ENCODE measurements at places on chromosomes 1 and 21.

GRCh38 chr1:87404296-87404695, 75.6 kb downstream of the LMO4 start:
- no peak for DNase-seq

DNA sequence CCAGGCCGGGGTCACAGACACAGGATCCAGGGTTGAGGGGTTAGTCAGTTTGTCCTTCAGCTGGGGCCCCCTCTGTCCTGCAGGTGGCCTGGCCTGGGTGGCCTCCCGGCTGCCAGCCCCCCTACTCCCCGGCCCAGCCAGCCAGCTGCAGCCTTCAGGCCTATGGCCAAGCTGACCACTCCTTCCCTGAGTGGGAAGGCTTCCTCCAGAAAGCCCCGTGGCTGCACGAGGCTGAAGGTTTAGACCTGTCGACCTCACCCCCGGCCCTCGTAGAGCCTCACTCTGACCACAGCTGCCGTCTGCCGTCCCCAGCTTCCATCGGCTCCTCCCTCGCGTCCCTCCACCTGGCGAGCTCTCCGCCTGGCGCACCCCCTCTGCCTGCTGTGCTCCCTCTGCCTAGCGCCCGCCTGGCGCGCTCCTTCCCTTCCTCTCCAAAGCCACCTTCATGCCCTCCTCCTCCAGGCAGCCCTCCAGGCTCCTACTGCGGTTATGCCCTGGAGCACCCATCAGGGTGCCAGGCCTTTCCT, 9.6 kb downstream of the TTLL10 start:
- DNase-seq: no peak

GRCh38 chr21:34794686-34795085, 125.9 kb downstream of the CLIC6 start:
- no peak for DNase-seq

- no peak for DNase-seq
Observed at GRCh38 chr1:44089371-44090048, 29.1 kb upstream of the KLF17 start.

DNA sequence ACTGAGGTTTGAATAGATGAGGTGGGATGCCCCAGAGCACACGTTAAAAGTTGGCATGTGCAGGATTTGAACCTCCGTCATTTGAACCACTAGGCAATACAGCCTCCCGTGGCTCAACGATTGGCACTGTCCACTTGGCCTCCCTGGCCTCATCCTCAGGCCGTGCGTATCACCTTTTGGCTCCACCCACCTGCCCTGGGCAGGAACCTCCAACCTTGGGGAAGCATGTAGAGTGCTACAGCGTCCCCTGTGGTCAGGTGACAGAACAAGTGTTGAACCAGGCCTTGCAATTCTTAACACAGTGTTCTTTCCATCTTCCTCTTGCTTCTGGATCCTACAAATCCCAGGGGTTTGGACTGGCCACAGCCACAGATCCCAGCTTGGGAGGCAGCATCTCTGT, 112.6 kb downstream of the PAX7 start:
- no peak for DNase-seq

GRCh38 chr21:42582787-42583476, 69.3 kb downstream of the SLC37A1 start:
- DNase-seq: no peak

- no peak for DNase-seq
Observed at GRCh38 chr1:49208712-49209111, 432.0 kb upstream of the BEND5 start.

GRCh38 chr1:38775175-38775845, 84.3 kb downstream of the RRAGC start:
- no peak for DNase-seq

- no peak for DNase-seq
Observed at GRCh38 chr1:35675773-35676172, 34.4 kb upstream of the PSMB2 start.

GRCh38 chr1:17878837-17879236, 123.7 kb downstream of the ACTL8 start:
- DNase-seq: no peak

GRCh38 chr1:110336300-110337039, 2.7 kb upstream of the RBM15 start:
- no peak for DNase-seq

DNA sequence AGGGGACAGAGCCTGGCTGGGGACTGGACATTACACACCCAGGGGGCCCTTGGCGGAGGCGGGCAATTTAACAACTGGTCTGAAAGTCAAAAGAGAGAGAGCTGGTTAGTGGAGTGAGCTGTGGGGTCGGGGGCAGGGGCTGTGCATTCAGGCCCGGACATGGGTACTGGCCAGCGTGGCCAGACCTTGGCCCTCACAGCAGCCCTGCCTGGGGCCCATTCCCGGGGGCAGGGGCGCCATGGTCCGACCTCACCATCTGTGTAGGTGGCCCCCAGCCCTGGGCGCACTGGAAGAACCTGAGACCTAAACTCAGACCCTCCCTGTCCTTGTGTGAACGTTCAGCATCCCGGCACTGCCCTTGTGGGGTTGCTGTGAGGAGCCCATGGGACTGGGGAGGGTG, 5.0 kb downstream of the CLDN19 start:
- DNase-seq: no peak

- no peak for DNase-seq
Observed at GRCh38 chr1:13617108-13617507, 33.5 kb downstream of the PDPN start.

DNA sequence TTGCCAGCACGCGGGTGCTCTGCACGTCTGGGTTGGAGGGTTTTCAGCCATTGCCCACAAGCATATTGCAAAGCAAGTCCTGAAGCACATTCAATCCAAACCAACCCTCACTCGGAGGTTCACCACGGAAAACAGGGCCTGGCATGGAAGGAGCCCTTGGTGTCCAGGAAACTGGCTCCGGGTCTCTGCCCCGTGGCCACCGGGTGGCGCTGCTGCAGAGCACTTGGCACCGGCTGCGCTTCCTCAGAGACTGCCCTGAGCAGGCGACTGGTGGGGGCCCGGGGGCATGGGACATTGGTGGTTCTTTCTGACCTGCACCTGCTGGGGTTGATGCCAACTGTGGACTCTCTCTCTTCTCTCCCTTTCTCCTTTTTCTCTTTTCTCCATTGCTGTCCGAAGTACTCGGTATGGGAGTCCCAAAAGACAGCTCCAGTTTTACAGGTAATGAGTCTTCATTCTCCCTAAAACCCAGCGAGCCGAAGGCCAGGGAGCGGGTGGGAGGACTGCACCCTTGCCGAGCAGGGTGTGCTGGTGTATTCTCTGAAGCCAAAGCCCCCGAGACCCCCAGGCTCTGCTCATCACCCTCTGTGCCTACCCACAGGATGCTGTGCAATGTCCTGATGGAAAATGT, 4.1 kb upstream of the KCNAB2 start:
- DNase-seq: no peak

GRCh38 chr1:159204161-159205141, at the start of gene ACKR1:
ACKR1 (plus strand) TSS chr1:159204875; CDS start chr1:159204960, 85 bp downstream.
- DNase-seq: no peak

DNA sequence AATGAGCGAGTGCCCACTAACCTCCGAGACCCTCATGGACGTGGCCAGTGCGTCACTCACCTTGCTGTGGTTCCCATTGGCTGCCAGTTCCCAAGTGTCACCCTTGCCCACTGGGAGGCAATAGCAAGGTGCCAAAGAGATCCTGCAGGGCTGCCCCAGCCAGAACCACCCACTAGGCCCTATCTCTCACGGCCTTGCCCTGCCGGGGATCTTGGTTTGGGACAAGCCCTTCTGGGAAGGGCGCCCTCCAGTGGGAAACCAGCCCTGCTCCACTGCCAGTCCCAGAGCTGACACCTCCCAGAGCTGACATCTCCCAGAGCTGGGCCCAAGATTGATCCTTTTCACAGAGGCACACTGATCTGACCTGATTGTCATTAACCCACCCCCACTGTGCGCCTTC, 2.1 kb upstream of the SELENON start:
- no peak for DNase-seq

DNA sequence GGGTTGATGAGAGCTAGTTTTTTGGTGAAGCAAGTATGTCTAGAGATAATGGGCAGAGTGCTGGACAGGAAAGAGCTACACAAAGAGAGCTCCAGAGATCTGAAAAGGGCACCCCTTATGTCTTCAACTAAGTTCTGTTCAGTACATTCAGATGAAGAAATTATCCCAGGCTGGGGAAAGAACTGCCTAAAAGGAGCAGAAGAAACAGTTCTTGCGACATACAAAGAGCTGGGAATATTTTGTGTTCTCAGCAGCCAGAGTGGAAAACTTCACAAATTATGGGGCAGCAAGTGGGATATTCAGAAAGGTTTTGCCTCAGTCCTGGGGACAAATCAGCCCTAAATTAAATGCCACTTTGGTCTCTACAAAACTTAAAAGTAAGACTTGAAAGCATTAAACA, 17.4 kb upstream of the CCN1 start:
- no peak for DNase-seq

- no peak for DNase-seq
Observed at GRCh38 chr1:177230228-177231016, 59.7 kb downstream of the BRINP2 start.

DNA sequence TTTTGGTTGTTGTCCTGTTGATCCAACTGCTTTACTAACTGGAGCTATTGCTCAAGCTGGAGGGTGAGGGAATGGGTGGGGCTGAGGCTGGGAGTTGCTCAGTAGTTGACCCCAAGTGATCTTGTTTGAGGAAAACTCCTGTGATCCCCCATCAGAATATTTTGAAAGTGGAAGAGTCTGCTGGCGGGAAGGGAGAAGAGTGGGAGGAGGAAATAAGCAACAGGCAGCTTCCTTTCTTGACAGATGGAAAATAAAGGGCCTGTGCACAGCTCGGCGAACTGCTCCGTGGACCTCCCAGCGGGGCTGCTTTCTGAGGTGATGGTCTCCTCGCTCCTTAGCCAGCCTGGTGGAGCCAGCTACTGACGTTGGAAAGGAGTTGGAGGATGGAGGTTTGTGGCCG, 199.1 kb upstream of the LMO4 start:
- no peak for DNase-seq

DNA sequence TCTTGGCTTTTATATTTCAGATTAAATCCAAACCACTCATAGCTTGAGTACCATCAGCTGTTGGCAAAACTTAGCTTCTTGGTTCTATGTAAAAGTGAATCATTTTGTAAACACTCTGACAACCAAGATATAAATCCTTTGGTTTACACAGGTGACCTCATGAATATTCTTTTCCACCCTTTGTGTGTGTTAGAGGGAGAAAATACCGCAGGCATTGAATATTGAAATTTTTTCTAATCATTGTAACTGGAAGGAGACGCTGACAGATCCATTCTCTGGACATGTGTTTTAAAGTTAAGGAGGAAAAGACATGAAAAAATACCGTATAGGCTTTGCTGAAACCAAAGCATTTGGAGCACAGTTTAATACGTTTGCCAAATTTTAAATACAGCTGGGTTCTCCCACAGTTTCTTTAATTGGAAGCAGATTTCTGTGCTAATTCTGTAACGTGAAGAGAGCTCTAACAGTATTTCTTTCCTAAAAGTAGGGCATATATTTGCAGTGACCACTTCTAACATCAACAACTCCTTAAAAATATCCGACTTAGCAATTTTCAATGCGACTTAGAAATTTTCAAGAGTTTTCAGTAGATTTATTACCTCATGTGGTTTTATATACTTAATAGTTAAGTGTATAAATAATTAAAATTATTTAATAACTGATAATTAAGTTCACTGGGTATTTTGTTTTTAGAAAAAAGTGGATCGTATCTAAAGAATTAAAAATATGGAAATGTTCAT, 388.2 kb downstream of the USP25 start:
- no peak for DNase-seq

GRCh38 chr21:41707231-41707959, 59.5 kb downstream of the RIPK4 start:
- no peak for DNase-seq

- DNase-seq: no peak
Observed at GRCh38 chr1:152870831-152871730, 7.0 kb upstream of the SMCP start.

DNA sequence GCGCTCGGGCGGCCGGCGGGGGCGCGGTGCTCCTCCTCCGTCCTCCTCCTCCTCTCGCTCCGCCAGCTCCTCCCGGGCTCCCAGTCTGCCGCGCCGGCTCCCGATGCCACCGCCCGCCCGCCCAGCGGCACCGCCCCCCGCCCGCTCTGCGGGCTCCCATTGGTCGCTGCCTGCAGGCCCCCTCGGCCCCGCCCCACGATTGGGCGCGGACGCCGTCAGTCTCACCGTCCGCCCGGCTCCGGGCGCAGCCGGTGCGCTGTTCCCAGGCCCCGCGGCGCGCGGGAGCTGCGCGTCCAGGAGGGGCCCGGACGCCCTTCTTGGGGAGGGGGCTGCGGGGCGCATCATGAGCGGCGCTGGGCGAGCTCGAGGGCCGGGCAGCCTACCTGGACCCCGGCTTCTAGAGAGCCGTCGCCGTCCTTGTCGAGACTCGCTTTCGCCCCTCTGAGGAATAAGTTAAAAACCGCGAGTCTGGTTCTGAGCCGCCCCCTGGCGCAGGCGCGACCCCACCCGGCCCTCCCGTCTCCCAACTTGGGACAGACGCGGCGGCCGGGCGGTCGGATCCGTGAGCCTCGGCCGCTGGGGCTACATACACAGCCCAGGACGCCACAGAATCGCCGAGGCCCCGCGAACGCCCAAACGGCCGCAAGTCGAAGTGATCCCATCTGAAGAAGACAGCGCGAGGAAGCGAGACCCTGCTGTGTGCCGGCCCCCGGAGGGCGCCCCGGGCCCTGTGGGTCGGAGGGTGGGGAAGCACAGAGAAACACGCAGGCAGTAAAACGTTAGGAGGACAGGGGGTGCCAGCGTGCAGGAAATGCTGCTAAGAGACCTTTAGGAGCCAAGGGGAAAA, at the start of gene SIPA1L2:
Gene SIPA1L2, minus strand, starts transcription at position 87 of the 847 bp plus-strand sequence. CDS start 114,794 bp downstream, outside the sequence.
- DNase-seq: no peak

- DNase-seq: peak; percentile 91
Observed at GRCh38 chr1:111733183-111733991, 5.8 kb downstream of the INKA2 start.

DNA sequence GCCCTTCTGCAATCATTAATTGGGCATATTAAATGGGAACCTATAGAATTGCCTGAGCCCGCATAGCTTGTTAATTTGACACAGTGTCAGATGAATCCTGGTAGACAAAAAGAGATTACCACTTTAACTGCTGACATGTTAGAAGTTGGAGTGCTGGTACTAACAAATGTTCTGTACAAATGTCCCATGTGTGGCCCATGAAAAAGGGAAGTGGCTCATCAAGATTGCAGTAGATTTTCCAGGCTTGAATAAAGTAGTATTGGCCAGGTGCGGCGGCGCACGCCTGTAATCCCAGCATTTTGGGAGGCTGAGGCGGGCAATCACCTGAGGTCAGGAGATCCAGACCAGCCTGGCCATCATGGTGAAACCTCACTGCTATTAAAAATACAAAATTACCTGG, 45.6 kb downstream of the GNPAT start:
- no peak for DNase-seq
